ENCODE measurements at places on chromosomes 7 and 10.

DNA sequence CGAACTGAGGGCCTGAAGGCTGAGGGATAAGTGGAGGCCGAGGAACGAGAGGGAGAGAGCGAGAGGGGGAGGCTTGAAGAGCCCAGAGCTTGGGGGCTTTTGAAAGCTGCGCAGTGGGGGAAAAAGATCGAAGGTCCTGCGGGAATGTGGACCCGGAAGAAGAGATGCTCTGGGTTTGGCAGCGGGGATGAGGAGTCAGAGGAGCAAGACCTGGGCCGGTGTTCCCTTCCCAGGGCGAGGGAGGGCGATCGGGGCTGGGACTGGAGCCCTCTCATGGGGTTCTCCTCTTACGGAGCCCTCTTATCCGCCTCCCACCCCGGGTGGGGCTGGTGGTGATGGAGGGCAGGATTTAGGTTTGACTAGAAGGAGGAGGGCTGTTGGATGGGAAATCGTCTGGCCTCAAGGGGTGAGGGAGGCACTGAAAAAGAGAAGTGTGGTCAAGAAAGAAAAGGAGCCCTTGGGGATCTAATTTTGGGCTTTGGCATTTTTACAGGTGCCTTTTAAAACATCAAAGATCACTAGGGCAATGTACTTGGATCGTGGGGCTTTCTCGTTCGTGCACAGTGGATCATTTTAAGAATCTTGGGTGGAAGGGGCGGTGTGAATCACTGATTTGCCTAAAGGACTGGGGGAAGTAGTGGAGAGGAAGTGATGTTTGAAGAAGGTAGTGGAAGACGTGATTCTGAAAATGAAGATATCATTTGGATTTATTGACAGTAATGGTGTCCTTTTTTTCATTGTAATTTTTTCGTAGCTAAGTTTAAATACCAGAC, 637 bp downstream of the SAMD8 start:
- DNase-seq: peak; percentile 28

DNA sequence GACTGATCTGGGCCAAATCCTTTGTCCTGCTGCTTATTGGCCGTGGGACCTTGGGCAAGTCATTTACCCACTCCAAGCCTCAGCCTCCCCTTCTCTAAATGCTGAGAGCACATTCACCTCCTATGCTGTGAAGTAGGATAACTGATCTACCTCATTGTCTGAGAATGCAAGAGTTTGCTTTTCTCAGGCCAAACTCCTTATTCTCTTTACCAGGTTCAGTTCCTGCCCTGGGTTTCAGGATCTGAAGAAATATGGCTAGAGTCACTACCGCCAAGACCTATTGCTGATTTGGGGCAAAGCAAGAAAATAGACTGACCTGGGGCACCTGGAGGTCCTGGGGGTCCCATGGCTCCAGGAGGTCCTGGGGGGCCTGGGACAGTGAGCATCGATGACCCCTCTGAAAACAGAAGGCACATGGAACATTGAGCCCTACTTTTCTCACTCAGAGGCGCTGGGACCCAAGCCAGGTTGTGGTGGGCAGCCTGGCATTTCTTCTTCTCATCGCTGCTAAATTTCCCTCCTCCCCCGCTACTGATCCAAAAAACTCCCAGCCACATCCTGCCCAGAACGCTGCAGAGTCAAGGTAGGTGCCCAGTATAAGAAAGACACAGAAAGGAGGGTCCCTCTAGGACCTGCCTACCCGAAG, 42.4 kb downstream of the COL17A1 start:
- DNase-seq: no peak

DNA sequence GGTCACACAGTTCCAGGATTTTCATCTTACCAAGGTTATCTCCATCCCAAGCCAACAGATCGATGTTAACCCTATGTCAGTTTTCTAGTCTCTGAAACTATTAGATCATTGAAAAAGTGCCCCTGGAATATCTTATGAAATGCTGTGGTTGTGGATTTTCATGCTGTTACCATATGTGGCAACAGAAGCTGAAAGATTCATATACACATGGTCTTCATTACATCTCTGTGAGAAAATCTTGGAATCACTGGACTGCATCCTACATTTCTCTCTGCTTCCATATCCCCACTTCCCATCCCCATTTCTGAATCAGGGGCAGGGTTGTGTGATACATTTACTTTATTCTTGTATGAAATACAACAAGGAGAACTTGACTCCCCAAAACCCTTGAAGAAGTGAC, 146.1 kb downstream of the SLC16A9 start:
- no peak for DNase-seq

DNA sequence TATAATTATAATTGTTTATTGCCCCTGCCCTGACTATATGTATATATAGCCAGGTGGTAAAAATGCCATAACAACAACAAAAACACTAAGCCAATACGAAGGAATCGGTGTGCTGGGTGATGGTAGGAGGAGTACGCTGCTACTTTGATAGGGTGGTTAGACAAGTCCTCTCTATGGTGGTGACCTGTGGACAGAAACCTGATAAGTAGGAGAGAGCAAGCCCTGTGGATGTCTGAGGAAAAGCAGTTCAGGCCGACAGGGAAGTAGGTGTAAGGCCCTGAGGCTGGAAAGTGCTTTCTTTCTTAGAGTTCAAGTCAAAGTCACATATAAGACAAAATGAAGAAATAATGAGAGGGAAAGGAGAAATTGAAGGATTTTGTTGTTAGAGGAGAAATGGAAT, 823.8 kb upstream of the CELF2 start:
- no peak for DNase-seq

DNA sequence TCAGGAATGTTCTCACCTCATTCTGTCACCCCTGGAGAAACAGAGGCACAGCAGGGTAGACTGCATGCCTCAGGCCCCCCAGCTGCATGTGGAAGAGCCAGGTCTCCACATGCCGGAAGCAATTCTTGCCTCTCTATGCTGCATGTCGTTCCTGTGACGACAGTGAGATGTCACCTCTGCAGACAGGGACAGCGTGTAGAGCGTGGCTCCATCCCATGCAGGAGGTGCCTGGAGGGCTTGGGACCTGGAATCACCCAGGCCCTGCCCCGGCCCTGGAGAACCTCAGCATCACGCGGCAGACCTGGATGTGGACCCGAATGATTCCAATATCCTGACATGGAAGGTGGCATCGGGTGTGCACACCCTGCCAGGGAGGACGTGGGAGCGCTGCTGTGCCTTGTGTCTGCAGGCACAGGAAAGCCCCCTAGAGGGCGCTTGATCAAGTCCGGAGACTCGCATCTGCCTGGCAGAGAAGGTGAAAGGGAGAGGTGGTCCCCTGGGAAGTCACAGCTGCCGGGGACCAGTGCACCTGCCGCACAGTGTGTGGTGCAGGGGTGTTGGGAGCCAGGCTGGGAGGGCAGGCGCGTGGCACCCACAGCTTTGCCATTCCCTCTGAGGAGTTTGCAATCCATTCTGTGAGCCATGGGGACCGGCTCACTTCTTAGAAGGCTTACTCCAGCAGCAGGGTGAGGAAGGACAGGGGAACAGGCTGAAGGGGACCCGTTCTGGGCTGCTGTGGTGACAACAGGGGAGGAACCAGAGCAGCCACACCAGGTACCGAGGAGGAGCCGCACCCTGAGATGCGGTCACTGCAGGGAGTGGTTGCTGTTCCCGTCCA, 45.3 kb upstream of the EN2 start:
- DNase-seq: peak; percentile 65

- peak; percentile 21 for DNase-seq
These were observed 10.2 kb downstream of the APBB1IP start for GRCh38 chr10:26448292-26448691.

GRCh38 chr7:92656121-92656520, 65.9 kb upstream of the FAM133B start:
- DNase-seq: no peak
